ENCODE measurements at places on chromosomes 6 and 20.
A peak's percentile ranks its signal among the peaks of the same experiment; 100 is the strongest.

DNA sequence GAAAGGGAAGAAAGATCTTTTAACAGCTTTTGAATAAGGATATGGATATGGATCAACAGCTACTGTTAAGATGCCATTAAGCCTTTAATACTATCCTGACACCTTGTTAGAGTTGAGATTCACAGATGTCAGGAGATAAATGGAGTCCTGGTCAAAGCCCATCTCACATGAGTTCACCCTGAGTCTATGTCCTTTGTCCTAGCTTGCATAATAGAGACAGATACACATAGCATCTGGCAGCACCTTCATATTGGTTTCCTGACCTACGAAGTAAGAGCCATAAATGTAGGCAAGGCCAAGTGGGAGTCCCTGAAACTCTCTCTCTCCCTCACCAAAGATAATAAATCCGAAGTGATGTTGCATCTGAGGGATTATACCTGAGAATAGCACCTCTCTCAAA lies 79.1 kb upstream of the F13A1 start:
- DNase-seq: no peak

GRCh38 chr20:46130534-46130933 lies 12.4 kb downstream of the CD40 start:
- peak; percentile 95 for DNase-seq

DNA sequence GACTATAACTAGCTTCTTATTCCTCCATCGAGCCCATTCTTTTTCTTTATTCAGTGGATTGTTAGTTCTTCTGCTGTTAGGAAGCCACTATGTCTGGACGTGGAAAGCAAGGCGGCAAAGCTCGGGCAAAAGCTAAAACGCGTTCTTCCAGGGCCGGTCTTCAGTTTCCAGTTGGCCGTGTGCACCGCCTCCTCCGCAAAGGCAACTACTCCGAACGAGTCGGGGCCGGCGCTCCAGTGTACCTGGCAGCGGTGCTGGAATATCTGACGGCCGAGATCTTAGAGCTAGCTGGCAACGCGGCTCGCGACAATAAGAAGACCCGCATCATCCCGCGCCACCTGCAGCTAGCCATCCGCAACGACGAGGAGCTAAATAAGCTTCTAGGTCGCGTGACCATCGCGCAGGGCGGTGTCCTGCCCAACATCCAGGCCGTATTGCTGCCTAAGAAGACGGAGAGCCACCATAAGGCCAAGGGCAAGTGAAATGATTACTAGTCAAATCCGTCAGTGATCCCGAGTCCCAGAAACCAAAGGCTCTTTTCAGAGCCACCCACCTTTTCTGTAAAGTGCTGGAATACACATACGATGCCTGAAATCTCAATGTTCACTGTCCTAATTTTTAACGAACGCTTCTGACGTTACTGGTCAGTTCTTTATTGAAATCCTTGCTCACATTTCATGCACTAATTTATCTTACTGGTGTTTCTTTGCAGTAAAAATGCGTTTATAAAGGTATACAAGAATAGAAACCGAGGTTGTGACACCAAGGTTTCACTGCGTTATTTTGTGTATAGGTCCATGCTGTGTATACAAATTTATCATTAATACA lies 129.9 kb downstream of the HFE start:
- peak; percentile 85 for DNase-seq

DNA sequence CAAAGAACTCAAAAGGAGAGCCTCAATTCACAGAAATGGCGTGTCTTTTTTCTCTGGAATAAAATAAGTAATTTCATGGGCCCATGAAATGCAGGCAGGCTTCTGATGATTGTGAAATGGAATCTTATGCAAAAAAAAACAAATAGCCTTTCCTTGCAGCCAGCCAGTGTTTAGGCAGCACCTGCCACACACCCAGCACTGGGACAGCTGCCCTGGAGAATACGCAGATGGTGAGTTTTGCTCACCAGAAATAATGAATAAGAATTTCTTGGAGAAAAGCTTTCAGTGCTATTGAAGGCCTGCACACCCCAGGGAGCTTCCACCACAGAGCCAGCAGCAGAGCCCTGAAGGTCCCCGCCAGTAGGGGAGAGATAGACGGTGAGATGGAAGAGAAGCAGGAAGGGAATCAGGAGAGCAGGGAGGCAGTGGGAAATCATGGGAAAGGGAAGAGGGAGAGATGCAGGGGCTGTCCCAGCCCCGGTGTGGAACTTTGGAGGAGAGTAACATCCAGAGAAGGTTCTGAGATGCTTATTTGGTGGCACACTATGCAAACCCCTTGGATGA lies 54.9 kb downstream of the PXDC1 start:
- DNase-seq: no peak

DNA sequence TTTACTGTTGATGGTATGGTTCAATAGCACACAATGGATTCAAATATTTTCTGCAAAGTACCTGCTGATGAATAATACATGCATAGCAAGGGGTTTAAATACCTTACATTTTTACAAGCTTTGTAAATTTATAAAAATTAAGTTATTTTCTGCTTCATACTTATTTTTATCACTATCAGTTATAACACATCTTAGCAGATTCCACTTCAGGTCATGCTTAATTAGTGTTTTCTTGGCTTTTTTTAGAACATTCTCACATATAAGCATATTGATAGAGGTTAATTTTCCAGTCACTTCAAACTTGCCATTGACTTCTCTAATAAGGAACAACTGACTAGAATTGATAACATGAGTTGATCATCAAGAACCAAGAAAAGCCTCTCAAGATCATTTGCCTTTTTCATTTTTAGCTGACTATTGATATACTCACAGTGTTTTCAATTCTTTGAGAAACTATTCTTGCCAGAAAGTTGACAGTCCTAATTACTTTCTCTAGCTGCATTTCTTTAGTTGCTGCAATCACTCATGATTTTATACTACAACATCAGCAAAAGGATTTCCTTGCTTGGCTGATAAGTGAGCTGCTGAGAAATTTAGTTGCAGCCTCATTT lies 25.8 kb downstream of the PTCHD4 start:
- DNase-seq: no peak

DNA sequence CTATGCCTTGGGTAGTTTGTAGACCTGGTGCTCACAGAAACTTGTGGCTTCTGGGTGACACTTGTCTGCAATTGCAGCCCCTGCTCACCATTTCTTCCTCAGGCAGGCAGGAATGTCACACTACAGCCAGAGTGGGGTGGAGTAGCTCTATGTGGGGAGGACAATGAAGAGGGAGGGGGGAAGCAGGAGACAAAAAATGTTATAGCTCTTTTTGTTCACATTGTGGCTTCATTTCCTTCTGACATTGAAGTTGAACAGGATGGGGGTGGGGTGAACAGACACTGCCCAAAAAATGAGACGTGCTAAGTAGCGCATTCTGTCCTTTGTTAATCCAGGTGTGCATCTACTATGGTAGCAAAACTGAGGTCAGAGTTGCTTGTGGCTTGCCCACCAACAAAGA lies at the start of gene THEMIS:
Gene THEMIS (minus strand): TSS at position 124 of the 400 bp plus-strand sequence. CDS start 126 bp downstream, outside the sequence.
- no peak for DNase-seq

Measured in NCI-H345 (cell line).